ENCODE measurements at places on chromosomes 3 and 15.

- no peak for DNase-seq
Measured at GRCh38 chr3:42214565-42215283, 51.3 kb downstream of the CCK start.

- DNase-seq: no peak
Measured at GRCh38 chr3:149393345-149394160, 16.1 kb upstream of the TM4SF1 start.

DNA sequence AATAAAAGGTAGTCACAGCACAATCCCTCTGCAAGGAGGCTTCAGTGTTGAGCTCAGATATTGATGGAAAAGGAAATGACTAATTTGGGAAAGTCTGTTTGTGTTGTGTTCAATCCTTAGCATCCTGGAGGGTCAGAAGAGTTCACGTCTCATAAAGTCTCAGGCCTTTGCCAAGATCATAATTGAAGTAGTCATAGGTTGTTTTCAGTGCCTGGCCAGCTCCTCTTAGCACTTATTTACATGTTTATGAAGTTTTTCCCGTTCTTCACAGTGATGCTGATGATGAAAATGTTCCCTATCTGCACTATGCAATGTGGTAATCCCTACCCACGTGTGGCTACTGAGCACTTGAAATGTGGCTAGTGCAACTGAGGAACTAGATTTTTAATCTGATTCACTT is 61.6 kb upstream of the TGFBR2 start:
- DNase-seq: no peak

GRCh38 chr15:69548395-69549180 is 96.0 kb downstream of the RPLP1 start:
- no peak for DNase-seq

DNA sequence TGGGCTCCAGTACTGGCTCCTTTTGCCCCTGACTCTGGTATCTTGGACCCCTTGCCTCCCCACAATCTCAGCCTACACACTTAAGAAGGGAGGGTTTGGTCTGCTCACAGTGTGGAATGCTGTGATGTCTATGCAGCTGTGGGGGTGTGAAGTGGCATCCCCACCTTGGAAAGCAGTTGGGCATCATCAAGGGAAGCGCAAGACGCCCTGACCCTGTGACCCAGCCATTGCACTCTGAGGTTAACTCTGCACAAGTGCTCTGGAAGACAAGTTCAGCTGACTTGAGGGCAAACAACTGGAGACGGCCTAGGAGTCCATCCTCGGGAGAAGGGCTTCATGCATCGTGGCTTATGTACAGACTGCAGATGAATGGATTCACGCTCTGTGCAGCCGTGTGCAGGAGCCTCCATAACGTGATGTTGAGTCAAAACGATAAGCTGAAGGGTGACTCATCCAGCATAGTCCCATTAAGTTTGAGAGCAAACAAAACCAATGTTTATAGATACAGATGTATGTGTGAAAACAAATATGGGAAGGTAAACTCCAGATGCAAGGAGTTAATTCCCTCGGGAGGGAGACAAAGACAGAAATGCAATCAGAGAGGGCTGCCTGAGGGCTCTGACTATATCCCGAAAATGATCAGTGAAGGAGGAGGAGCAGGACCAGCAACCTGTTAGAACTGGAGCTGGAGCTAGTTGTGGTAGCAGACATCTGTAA is 86.8 kb downstream of the LSM3 start:
- no peak for DNase-seq

DNA sequence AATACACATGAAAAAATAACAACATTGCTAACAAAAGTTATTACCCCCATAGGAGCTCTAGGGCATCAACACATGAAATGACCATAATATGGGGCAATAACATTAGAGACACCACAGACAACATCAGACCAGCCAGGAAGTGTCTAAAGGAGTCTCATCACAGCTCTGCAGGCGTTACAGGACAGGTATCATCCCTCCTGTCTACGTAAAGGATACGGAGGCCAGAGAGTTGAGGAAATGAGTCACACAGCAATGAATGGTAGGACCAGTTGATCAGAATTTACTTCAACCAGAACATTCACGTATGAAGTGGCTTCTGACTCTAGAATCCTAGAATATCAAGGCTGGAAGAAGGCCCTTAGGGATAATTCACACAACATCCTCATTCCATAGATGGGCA is 1.8 kb downstream of the NME9 start:
- DNase-seq: no peak

- no peak for DNase-seq
Measured at GRCh38 chr15:69559440-69560190, 107.0 kb downstream of the RPLP1 start.

- DNase-seq: no peak
Measured at GRCh38 chr15:90038632-90039095, 37.5 kb downstream of the ZNF710 start.

DNA sequence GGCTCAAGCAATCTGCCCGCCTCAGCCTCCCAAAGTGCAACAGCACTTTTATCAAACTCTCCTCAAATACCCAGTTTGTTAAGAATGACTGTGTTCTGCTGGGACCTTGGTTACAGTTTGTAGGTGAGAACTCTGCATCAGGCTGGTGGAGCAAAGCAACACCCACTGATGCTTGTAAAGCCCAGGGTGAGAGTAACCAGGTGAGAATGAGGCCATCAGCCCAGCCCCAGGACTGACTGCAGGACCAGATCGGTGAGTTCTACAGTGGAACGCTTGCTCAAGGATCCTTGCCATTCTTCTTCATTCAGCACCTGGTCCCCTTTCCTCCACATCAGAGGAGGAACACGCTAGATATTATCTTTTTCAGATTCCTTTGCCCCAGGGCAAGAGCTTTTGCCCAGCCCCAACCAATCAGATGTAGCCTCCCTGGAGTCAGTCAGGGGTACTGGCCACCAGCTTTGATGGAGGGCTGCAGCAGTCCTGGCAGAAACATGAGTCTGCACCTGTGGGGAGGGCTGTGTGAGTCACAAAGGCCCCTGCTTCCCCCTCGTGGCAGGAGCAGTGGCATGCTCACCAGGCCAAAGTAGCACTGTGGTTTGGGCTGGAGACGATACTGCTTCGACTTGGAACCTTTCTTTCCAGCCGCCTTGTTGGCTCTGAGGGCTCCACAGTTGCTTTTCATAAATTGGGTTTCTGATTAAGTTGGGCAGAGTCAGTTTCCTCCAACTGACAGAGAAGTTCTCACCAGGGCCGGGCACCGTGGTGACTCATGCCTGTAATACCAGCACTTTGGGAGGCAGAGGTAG is 3.5 kb upstream of the SHISA5 start:
- DNase-seq: peak; percentile 43

GRCh38 chr3:37308247-37308646 is 133.9 kb upstream of the LRRFIP2 start:
- DNase-seq: no peak

DNA sequence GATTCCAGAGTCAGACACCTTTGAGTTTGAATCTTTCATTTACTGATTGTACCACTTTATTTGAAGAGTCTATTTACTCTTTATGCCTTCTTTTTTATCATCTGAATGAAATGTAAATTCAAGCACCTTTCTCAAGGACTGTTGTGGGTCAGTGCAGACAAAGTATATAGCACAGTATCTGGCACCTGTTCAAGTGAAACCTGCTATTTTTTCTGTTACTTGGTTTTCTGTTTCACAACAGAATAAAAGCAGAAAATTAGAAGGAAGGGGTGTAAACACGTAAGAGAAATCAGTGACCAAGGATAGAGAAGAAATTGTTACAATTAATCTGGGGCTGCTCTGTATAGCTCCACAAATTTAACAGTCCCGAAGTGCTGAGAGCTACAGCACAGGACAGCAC is 357.4 kb downstream of the RSL24D1 start:
- DNase-seq: no peak

DNA sequence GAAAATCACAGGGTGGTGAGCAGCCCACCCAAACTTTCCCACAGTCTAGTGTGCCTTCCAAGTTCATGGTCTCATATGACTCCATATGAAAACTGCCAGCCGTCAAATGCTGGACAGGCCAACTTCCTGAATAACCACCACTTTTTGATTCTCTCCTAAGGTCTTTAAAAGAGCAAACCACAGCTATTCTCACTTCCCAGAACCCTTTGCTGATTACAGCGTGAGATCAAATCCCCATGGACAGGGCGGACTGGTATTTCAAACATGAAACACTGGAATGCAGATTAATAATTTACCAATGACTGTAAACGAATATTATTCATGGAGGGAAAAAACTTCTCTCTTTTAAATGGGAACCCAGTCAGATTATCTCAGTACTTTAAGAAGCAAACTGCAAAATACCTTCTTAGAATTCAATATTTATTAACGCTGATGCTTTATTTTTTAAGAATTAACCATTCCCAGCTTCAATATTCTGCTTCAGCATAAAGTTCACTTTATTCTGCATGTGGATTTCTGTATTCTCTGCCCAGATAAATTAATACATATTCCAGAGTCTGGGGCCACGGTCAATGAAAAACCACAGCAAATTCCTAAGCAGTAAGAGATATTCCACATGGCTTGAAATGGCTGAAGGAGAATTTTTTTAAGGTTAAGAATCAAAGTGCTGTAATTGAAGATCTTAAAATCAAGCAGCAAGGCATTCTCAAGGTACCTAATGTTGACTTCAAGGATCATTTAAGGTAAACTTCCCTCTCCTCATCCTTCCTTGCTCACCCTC is 42.9 kb downstream of the MYO1E start:
- DNase-seq: no peak

- DNase-seq: no peak
Measured at GRCh38 chr3:196708467-196708866, 3.6 kb downstream of the CEP19 start.

- DNase-seq: no peak
Measured at GRCh38 chr3:181637456-181637855, 74.3 kb upstream of the SOX2 start.

GRCh38 chr3:150079029-150079739 is 108.5 kb upstream of the PFN2 start:
- DNase-seq: no peak

DNA sequence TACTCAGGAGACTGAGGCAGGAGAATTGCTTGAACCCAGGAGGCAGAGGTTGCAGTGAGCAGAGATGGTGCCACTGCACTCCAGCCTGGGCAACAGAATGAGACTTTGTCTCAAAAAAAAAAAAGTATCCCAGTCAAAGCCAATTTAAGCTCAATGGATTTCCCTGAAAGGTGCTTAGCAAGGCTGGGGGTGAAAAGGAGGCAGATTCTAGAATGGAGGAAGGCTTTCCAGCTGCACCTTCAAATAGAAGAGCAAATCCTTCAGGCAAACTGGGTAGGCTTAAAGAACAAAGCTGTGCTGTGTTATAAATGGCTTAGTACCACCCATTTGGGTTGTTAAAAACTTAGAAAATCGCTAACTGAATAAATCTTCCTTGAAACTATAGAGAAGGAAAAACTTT is 3.0 kb upstream of the IFT57 start:
- no peak for DNase-seq

DNA sequence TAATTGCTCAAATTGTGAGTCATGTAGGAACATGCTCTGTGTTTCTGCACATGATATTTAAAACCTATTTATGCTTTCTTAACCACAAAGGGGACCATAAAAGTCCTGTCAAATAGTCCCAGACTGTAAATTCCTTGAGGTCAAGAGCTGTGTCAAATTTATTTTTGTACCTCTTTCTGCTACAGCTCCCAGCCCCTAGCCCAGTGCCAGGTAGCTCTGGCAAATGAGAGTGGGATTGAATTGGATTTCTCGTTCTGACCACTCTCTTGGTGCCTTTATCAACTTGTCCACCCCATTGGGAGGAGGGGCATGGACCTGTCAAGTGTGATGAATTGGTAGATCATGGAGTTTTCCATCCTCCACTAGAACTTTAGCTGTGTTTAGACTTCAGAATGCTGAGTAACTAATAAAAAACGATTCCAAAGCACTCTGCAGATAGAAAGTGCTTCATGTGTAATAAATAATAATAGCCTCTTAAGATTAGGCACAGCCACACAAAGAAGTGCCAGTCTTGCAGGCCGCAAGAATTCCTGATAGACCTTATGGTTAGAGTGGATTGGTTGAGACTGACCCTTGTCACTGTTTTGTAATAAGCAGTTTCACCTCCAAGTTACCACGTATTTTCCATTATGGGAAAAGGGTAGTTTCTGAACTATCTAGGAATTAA is 120.4 kb downstream of the LPP start:
- DNase-seq: no peak

- DNase-seq: no peak
Measured at GRCh38 chr3:155131104-155131503, 51.0 kb downstream of the MME start.

DNA sequence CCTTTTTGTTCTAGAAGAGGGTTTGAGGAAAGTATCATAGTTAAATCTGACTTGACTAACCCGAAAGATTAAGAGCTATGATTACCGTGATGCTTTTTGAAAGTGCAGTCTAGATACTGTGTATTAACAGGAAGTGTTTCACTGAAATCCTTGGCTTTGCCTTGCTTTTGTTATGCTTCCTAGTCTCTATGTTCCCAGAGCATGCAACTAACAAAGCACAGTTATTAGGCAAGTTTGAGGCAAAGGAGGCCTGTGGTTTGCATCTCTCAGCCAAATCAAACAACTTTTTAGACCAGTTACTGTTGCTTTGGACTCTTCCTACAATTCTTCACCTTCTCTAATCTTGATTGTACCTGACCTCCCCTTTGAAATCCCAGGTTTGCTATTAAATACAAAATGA is 3.9 kb downstream of the LXN start:
- no peak for DNase-seq

GRCh38 chr3:167843886-167844285 is 108.4 kb downstream of the SERPINI1 start:
- no peak for DNase-seq

- DNase-seq: no peak
Measured at GRCh38 chr3:8205881-8206280, 295.7 kb upstream of the LMCD1 start.

DNA sequence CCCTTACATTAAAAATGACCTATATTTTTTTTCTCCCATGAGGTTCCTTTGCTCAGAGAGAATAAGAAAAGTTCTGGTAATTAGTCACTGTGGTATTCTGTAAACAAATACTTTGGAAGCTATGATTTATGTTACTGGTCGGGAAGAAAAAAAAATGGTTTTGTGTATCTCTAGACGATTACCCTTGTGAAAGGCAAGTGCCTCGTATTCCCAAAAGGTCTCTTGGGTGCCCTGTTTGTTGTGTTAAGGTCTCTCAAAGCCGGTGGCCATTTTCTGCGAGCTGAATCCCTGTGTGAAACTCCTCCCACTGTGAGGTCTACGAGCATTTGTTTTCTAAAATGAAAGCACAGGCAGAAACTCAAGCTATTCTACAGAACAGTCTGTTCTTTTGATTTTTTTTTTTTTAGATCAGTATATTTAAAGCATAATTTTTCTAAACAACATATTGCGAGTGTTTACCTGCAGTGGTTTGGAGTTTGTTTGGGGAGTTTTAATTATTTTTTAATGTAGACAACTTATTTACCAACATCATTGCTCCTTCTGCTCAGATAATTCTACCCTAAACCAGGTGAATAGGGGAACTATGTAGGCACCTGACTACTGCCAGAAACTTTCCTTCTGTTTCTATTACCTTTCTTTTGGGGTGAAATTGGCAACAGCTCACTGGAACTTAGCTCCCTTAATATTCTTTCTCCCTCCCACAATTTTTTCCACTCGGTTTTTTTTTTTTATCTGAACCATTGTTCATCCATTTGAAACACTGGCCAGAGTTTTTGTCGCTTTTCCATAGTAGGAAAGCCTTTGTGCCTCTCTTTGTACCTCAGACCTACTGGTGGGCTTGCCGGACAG is 44.0 kb downstream of the ZBTB38 start:
- no peak for DNase-seq

- DNase-seq: no peak
Measured at GRCh38 chr3:111324151-111324550, 217.8 kb upstream of the CD96 start.
